Spleen (tissue), 13 donors: ENCODE measurements at places on chromosomes 16 and 17. TPM values are rescaled to one million over a fixed set of nuclear protein-coding genes. Genes with fewer than 3 reads are reported as not detected.

DNA sequence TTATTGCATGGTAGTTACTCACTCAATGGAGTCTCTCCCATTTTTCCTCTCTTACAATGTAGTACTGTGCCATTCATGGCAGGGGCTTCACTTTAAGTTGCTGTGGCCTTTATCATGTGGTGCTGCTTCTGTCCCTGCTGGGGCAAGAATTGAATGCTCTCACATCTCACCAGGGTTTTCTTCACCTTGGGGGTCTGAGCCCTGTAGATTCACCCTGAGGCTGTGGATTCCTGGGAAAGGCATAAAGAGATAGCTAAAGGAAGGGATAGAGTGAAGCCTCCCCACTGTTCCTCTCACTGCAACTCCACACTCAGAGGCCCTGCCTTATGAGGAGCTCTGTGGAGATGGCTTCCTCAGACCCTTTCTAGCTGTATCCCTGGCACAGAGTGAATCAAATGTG is 178.5 kb upstream of the GOT2 start:
- DNase-seq, result no peak
- no peaks in the 10 kb centered on the region for H3K27me3 ChIP-seq
- H3K4me3 ChIP-seq, result no peak overlapping the region

- H3K27ac ChIP-seq, result no peak overlapping the region
- H3K4me3 ChIP-seq, result no peak overlapping the region
- no peak for DNase-seq
- no peaks in the 10 kb centered on the region for H3K4me1 ChIP-seq
- peaks cover 22% of the 10 kb centered on the region for H3K36me3 ChIP-seq
- no peaks in the 10 kb centered on the region for H3K27me3 ChIP-seq
Observed at GRCh38 chr17:78855561-78856165, 15.0 kb upstream of the USP36 start.

GRCh38 chr17:45001310-45001709 is 33.2 kb upstream of the C1QL1 start:
- H3K4me3 ChIP-seq, result no peak overlapping the region
- peaks cover 19% of the 10 kb centered on the region for H3K27me3 ChIP-seq
- H3K36me3 ChIP-seq, result no peaks in the 10 kb centered on the region
- no peaks in the 10 kb centered on the region for H3K4me1 ChIP-seq

DNA sequence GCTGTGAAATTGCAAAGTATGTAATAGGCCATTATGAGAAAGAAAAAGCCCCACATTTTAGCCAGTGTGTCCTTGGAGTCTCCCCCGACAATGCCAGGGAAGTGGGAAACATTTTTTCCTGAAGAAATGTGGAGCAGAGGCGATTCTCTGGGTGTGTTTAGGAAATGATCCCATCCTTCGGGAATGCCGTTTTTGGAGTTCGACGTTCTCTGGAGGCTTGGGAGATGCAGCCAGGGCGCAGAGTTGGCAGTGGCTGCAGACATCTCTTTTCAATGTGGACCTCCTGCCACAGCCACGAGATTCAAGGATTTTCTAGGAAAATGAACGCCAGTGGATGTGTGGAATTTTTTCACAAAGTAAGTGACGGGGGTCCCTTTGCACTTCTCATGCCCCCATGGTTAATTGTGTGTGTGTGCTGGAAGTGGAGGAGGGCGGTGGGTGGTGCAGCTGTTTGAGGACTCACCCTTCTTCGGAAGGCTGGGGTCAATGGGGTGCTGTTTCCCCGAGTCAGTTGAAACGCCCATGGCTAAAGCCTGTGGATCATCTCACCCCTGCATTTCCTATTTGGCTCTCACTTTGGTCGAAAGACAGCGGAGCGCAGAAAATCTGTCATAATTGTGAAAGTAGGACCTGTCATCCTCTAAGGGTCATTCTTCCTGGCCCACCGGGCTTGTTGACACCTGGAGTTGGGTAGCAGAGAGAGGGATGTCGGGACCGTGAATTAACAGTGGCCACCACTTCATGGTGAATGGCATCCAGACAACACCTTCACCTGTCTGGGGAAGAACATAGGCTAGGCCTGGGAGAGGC is 73.2 kb downstream of the CMIP start:
- peaks cover 31% of the 10 kb centered on the region for H3K36me3 ChIP-seq
- peaks cover 55% of the 10 kb centered on the region for H3K4me1 ChIP-seq
- peak overlapping the region; percentile 70 for H3K27ac ChIP-seq
- H3K4me3 ChIP-seq, result no peak overlapping the region
- no peak for DNase-seq
- no peaks in the 10 kb centered on the region for H3K27me3 ChIP-seq

DNA sequence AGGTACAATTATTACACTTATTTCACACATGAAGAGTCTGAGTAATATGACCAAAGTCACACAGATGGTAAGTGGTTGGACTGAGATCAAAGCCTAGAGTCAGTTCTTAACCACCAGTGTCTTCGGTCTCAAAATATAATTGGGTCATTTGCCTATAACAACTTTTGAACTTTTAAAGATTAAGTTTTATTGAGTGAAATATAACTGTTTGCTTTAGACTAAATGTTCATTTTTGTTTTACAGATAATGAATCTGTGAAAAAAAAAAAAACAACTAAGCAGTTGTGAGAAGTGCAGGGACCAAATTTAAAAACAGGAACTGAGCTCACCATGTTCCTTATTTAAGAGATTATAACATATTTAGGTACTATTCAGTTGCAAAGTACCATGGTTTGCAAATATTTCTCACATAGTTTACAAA is 150.1 kb downstream of the ITFG1 start:
- H3K36me3 ChIP-seq, result no peaks in the 10 kb centered on the region
- H3K4me3 ChIP-seq, result no peak overlapping the region
- H3K4me1 ChIP-seq, result no peaks in the 10 kb centered on the region
- H3K27me3 ChIP-seq, result no peaks in the 10 kb centered on the region
- no peak for DNase-seq

DNA sequence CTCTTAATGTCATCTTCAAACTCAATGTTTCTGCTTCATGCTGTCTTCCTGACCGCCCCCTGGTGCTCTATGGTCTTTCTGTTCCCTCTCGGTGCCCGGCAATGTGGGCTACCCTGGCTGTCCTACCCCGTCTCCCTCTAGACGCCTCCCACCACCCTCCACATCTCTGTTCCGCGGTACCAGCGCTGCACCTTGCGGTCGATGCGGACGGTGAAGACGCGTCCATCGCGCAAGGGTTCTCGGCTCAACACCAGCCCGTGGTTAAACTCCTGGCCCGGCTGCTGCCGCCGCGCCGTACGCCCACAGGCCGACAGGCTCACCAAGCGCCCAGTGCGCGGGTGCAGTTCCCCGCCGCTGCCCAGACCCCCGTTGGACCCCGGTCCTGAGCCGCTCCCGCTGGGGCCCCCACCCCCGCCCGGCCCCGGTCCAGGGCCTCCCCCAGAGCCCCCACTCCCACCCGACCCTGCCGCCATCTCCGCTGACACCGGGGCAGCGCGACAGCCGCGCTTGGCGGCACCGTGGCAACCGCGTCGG is at the start of gene NEURL4:
Gene NEURL4, minus strand, starts transcription at position 496 of the 534 bp plus-strand sequence. Its CDS starts 23 bp downstream, at position 473.
- peak within 1 kb of the TSS; percentile 90 for H3K4me3 ChIP-seq
- peaks cover 16% of the 10 kb centered on the region for H3K36me3 ChIP-seq
- no peak for DNase-seq
- peak within 1 kb of the TSS; percentile 95 for H3K27ac ChIP-seq

DNA sequence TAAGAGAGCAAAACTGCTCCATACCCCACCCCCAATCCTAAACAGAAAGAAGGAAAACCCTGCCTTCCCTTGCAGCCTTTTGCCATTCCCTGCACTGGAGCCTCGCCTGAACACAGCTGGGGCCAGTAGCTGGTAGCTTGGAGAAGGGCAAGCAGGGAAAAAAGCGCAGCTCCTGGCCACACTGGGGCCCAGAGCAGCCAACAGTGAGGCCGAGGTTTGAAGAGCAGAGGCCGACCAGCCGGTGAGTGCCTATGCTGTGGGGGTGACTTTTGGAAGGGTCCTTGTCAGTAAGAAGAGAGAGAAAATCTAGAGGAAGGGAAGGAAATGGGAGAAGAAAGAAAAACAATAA is 3.2 kb upstream of the HOXB9 start:
- H3K4me1 ChIP-seq, result peaks cover 27% of the 10 kb centered on the region
- H3K36me3 ChIP-seq, result no peaks in the 10 kb centered on the region
- no peak overlapping the region for H3K27ac ChIP-seq
- peaks cover 100% of the 10 kb centered on the region for H3K27me3 ChIP-seq
- peak; percentile 33 for DNase-seq

DNA sequence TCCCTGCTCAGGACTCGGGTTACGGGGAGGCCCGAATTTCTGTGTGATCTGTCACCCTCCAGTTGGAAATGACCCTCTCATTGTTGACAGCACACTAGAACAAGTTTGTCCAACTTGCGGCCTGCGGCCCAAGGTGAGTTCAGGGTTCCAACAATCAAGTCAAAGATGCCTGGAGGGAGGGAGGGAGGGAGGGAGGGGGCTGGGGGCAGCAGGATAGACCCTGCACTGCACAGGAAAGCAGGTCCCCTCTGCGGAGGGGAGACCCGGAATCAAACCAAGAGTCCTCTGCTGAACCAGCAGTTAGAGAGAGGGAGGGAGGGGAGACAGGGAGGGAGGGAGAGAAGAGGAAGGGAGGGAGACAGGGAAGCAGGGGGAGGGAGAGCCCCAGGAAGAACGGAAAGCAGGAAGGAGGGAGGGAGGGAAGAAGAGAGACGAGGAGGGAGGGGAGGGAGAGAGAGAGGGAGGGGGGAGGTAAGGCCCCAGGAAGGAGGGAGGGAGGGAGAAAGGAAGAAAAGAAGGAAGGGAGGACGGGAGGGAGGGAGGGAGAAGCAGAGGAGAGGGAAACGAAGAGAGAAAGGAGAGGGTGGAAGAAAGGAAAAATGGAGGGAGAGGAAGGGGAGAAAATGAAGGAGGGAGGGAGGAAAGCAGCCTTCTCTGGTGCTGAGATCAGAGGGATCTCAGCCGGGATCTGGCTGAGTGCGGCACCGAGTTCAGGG is 96.7 kb upstream of the CDH5 start:
- H3K27me3 ChIP-seq, result no peaks in the 10 kb centered on the region
- H3K27ac ChIP-seq, result no peak overlapping the region
- DNase-seq, result no peak
- H3K36me3 ChIP-seq, result no peaks in the 10 kb centered on the region
- H3K4me1 ChIP-seq, result peaks cover 34% of the 10 kb centered on the region
- H3K4me3 ChIP-seq, result peak overlapping the region; percentile 60

DNA sequence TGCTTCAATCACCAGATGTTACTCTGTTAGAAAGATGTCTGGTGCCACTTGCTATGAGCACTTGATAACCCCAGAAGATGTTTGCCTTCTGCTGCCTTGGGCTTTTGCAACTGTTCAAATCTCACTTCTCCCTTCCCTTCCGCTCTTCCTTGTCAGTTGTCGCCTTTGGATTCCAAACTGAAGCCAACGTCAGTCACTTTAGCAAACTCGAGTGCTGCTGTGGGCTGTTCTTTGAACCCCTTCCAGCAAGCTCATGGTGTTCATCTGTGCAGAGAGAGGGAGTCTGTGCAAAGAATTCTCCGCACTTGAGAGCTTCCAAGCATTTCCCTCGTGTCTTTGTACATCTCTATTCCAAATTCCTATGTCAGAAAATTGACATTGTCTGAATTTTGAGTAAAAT is 879.4 kb downstream of the CDH11 start:
- no peak overlapping the region for H3K4me3 ChIP-seq
- no peak for DNase-seq

GRCh38 chr17:63493411-63493810 is 16.6 kb downstream of the ACE start:
- H3K27me3 ChIP-seq, result peaks cover 9% of the 10 kb centered on the region
- DNase-seq, result no peak
- no peaks in the 10 kb centered on the region for H3K36me3 ChIP-seq
- no peaks in the 10 kb centered on the region for H3K4me1 ChIP-seq
- H3K4me3 ChIP-seq, result no peak overlapping the region

DNA sequence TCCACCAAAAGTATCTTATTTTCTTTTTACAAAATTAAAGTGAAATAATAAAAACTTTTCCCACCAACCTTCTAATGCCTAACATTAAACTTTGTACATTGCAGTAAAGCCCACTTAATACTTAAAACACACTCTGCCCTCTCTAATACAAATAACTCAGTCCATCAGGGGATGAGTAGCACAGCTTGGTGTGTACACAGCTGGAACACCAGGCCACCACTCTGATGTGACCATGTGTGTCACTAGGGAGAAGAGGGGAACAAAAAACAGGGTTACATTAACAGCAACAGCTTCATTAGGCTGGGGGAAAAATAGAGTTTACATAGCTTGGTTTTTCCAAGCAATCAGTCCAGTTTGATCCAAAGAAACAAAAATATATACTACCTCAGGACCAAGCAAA is 295.0 kb downstream of the CEP112 start:
- H3K27ac ChIP-seq, result no peak overlapping the region
- H3K4me3 ChIP-seq, result no peak overlapping the region
- H3K27me3 ChIP-seq, result no peaks in the 10 kb centered on the region
- H3K4me1 ChIP-seq, result no peaks in the 10 kb centered on the region
- DNase-seq, result no peak
- no peaks in the 10 kb centered on the region for H3K36me3 ChIP-seq

- H3K4me1 ChIP-seq, result no peaks in the 10 kb centered on the region
- no peak overlapping the region for H3K27ac ChIP-seq
- DNase-seq, result no peak
- no peaks in the 10 kb centered on the region for H3K27me3 ChIP-seq
- no peaks in the 10 kb centered on the region for H3K36me3 ChIP-seq
Observed at GRCh38 chr17:81438007-81438659, 42.9 kb downstream of the BAHCC1 start.

- peaks cover 24% of the 10 kb centered on the region for H3K4me1 ChIP-seq
- H3K27me3 ChIP-seq, result no peaks in the 10 kb centered on the region
- H3K4me3 ChIP-seq, result no peak overlapping the region
- no peak for DNase-seq
Observed at GRCh38 chr16:26614237-26614841, 452.4 kb upstream of the C16orf82 start.

- no peak overlapping the region for H3K27ac ChIP-seq
- no peaks in the 10 kb centered on the region for H3K4me1 ChIP-seq
- no peaks in the 10 kb centered on the region for H3K36me3 ChIP-seq
- no peak for DNase-seq
- H3K4me3 ChIP-seq, result no peak overlapping the region
- no peaks in the 10 kb centered on the region for H3K27me3 ChIP-seq
Observed at GRCh38 chr17:10513299-10514067, 4.9 kb downstream of the MYH1 start.

GRCh38 chr16:5422047-5422446 is 324.5 kb upstream of the EEF2KMT start:
- DNase-seq, result no peak
- H3K4me3 ChIP-seq, result no peak overlapping the region
- H3K4me1 ChIP-seq, result no peaks in the 10 kb centered on the region
- no peaks in the 10 kb centered on the region for H3K27me3 ChIP-seq
- no peak overlapping the region for H3K27ac ChIP-seq

- H3K4me1 ChIP-seq, result peaks cover 15% of the 10 kb centered on the region
- no peaks in the 10 kb centered on the region for H3K27me3 ChIP-seq
- no peak overlapping the region for H3K27ac ChIP-seq
- DNase-seq, result peak; percentile 40
- no peak overlapping the region for H3K4me3 ChIP-seq
- no peaks in the 10 kb centered on the region for H3K36me3 ChIP-seq
Observed at GRCh38 chr17:42754782-42755181, 6.2 kb upstream of the RAMP2 start.

GRCh38 chr16:1884155-1884760 is 12.3 kb upstream of the MEIOB start:
- H3K4me3 ChIP-seq, result no peak overlapping the region
- H3K36me3 ChIP-seq, result no peaks in the 10 kb centered on the region
- DNase-seq, result no peak

The FOXJ1 gene
- polyA plus RNA-seq, result not detected

The PHF12 gene
- polyA plus RNA-seq, result 16.2 TPM

The PRAC2 gene
- polyA plus RNA-seq, result not detected

The SDR42E2 gene
- polyA plus RNA-seq, result 0.14 TPM

The FBXL19 gene
- 5.5 TPM for polyA plus RNA-seq

The TBC1D3I gene
- polyA plus RNA-seq, result 0.13 TPM

The TRIM16 gene
- 6.5 TPM for polyA plus RNA-seq

The MRC2 gene
- polyA plus RNA-seq, result 6.0 TPM

The CFAP97D1 gene
- polyA plus RNA-seq, result 0.06 TPM

The C17orf100 gene
- 4.7 TPM for polyA plus RNA-seq

The C17orf58 gene
- polyA plus RNA-seq, result 4.7 TPM

The C16orf92 gene
- polyA plus RNA-seq, result not detected

The GPRC5B gene
- 5.1 TPM for polyA plus RNA-seq

The ZNF319 gene
- 7.6 TPM for polyA plus RNA-seq

The TNFRSF13B gene
- polyA plus RNA-seq, result 65.9 TPM
